ENCODE measurements at places on chromosomes 12 and 14. TPM values are rescaled to one million over a fixed set of nuclear protein-coding genes. Genes with fewer than 3 reads are reported as not detected.

The NUP107 gene
- 70.7 TPM for total RNA-seq

The MMP19 gene
- total RNA-seq, result 0.42 TPM

The IQSEC3 gene
- total RNA-seq, result not detected

The PZP gene
- 0.40 TPM for total RNA-seq

The DIO2 gene
- 0.13 TPM for total RNA-seq

The LRRIQ1 gene
- 0.28 TPM for total RNA-seq

The PAPLN gene
- total RNA-seq, result 1.2 TPM

The SLCO1B1 gene
- not detected for total RNA-seq

The HAL gene
- total RNA-seq, result 0.11 TPM

The POTEM gene
- total RNA-seq, result not detected

DNA sequence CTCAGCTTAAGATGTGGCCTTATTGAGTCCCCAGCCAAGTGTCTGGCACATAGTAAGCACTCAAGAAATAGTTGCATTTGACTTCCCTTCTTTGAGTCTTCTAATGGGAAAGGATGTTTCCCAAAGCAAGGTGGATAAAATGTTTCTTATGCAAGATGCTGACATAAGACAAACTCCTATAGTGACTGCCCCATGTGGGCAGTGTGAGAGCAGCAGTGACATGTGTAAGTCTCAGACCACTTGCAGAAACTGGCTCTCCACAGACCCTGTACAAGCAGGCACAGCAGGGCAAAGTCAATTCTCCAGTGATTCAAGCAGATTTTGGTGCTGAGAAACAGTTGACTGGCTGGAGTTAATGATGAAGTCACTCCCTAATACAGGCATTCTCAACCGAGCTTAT lies 255.3 kb downstream of the ANO2 start:
- DNase-seq, result no peak

- no peak for DNase-seq
These were observed 26.5 kb upstream of the JDP2 start for GRCh38 chr14:75401361-75401760.

GRCh38 chr12:91127306-91127705 lies 16.0 kb upstream of the LUM start:
- DNase-seq, result no peak

GRCh38 chr14:34568803-34569202 lies 29.3 kb upstream of the EAPP start:
- no peak for DNase-seq

- DNase-seq, result no peak
These were observed 235.2 kb downstream of the BCL11B start for GRCh38 chr14:99036611-99037293.

GRCh38 chr12:53543539-53543938 lies 36.3 kb upstream of the NPFF start:
- peak; percentile 57 for DNase-seq

- DNase-seq, result no peak
These were observed 43.2 kb downstream of the SNAPC1 start for GRCh38 chr14:61805451-61805850.

DNA sequence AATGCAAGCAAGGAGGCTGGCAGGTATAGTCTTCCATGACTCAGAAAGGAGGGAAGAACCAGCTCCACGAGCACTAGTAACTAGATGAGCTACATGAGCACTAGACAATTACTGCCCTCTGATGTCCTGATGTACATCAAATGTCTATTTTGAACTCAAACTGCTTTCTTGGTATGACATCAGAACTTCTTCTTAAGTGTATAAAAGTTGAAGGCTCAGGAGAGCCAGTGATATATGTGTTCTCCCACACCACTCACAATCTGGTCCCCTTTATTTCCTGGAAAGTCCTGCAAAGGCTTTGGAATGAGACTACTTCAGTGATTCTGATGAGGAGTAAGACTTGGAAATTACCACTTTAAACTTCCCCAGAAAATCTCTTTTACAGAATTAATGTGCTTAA lies 18.5 kb upstream of the DHRS7 start:
- DNase-seq, result no peak

- no peak for DNase-seq
These were observed 25.7 kb downstream of the KLRK1 start for GRCh38 chr12:10363914-10364814.

GRCh38 chr12:112891093-112892024 lies 15.4 kb upstream of the OAS1 start:
- no peak for DNase-seq

- no peak for DNase-seq
These were observed 12.2 kb downstream of the ACTN1 start for GRCh38 chr14:68966872-68967301.

DNA sequence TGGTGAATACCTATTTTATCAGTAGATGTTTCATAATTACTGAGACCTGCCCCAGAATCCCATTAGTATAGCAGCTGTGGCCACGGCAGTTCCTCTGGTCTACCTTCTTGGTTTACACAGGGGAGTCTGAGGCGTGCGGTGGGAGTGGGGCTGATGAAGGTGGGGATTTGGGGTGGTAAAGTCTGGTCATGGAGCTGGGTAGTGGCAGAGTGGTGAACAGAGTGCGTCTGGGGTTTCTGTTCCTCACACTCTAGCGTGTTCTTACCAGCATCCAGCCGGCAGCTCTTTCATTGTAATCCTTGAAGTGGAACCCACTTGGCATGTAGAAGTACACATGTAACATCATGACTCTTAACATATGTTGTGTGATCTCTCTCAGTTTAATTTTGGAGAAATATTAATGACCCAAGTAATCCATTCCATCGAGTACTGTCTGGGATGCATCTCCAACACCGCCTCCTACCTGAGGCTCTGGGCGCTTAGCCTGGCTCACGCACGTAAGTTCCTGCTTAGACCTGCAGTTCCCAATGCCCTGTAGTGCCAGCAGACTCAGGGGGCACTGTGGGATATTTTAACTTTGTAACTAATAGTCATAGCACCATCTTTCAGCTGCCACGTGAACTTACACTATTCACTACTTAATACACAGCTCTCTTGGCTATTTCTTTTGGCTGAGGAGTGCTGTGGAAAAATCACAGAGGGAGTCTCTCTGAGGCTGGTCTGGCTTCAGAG lies 7.9 kb upstream of the DNAH10 start:
- no peak for DNase-seq

- peak; percentile 69 for DNase-seq
These were observed 3.8 kb downstream of the CBLN3 start for GRCh38 chr14:24425704-24426103.

GRCh38 chr14:101506926-101507835 lies 54.1 kb upstream of the DIO3 start:
- no peak for DNase-seq

DNA sequence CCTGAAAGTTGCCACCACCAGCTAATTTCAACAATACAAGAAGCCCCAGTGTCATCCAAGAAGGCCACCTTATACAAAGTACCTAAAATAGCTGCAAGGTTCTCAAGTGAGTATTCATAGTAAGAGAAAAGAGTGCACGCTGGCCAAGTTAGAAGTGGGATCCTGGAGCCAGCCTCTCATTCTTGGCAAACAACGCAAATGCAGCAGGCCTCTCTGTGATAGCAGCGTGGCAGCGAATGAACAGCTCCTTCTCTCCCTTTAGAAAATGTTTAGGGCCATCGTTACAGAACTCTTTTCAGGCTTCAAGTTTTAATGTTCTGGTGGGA lies 78.0 kb upstream of the IFNG-AS1 start:
- DNase-seq, result no peak

- peak; percentile 97 for DNase-seq
These were observed 396.8 kb upstream of the DDHD1 start for GRCh38 chr14:53549956-53550355.

DNA sequence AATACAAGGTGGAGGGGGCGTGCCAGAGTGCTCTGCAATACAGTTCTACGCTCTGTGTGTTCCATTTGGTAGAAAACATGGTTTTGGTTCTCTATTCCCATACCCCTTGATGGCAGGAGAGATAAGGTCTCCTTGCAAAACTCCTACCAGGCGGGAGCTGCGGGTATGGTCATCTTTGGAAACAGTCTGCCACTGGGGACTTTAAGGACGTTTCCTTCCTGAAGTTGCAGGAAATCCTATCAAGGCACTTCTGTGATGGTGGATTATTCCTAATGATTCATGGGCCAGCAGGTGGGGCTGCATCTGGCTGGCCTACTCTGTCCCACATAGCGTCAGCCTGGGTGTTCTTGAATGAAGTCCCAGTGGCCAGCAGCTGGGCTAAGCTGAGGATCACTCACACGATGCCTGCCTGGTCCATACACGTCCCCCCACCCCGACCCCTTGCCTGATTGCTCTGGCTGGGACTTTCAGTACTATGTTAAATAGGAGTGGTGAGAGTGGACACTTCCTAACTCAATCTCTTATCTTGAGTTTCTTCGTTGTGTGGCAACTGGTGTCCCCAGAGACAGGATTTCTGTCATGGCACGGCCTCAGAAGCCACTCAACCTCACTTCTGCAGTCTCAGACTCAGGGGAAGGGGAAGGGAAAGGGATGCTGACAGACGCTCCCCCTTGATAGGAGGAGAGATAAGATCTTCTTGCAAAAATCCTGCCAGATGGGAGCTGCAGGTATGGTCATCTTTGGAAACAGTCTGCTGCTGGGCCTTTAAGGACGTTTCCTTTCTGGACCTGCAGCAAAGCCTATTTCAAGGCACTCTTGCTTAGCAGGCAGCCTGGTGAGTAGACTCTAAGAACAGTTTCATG lies 61.0 kb upstream of the FKBP4 start:
- DNase-seq, result no peak

GRCh38 chr12:39905152-39905551 lies 200.7 kb downstream of the SLC2A13 start:
- DNase-seq, result no peak

DNA sequence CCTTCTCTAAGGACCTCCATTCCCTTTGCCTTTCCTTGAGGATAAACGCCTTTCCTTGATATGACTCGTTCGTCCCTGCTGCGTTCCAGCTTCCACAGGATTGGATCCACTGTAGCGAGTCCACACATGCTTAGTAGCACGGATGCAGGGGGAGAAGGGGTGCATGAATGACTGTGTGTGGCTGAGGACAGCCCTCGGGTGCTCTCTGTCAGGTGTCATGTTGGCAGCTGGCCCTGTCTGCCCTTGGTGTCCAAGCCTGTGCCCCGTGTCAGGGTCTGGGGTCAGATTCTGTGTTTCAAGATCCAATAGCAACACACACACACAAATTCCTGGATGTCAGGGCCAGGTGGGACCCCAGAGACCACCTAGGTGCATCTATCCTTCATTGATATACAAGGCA lies 17.5 kb upstream of the KRT80 start:
- no peak for DNase-seq

GRCh38 chr12:59929110-59929509 lies 333.3 kb downstream of the SLC16A7 start:
- DNase-seq, result no peak

- DNase-seq, result no peak
These were observed 100.1 kb downstream of the PPP1R12A start for GRCh38 chr12:79834712-79835376.

- DNase-seq, result no peak
These were observed 215.6 kb upstream of the PPFIA2 start for GRCh38 chr12:81974762-81975161.

- DNase-seq, result no peak
These were observed 34.0 kb downstream of the PYM1 start for GRCh38 chr12:55893723-55894122.

DNA sequence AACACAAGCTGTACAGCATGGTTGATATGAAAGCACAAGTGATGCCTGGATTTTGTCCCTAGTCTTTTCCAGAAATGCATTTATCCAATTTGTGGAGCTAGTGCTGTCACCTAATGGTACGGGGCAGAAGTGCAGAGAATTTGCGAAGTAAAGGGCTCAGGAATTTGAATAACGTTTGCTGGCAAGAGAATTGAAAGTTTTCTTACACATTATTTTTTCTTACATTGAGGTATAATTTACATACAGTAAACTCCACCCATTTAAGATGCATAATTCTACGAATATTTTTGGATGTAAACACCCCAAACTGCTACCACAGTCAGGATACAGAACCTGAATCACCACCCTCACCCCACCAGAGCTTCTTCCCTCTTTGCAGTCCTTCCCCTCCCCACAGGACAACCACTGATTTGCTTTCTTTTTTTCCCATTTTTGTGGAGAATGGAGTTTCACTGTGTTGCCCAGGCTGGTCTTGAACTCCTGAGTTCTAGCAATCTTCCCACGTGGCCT lies 3.5 kb downstream of the AICDA start:
- DNase-seq, result no peak

DNA sequence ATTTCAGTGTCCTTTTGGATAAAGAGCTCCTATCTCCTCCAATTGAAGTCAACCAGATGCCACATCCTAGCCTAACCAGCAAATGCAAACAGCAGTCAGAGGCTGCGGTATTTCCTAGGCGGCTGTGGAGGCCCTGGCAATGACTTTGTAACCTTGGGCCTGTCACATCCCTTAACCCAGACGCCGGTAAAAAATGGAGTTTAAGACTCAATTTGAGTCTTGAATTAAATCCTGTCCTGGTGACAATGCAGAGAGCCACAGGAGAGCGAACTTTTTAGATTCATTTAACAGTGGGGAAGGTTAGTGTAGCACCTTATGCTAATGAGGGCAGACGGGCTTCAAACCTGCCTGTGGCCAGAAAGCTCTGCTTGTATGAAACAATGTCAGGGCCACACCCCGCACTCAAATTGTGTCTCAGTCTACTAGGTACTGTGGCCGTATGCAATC lies 1.3 kb downstream of the C12orf75 start:
- no peak for DNase-seq

- no peak for DNase-seq
These were observed 315.8 kb downstream of the AEBP2 start for GRCh38 chr12:19755136-19755535.

DNA sequence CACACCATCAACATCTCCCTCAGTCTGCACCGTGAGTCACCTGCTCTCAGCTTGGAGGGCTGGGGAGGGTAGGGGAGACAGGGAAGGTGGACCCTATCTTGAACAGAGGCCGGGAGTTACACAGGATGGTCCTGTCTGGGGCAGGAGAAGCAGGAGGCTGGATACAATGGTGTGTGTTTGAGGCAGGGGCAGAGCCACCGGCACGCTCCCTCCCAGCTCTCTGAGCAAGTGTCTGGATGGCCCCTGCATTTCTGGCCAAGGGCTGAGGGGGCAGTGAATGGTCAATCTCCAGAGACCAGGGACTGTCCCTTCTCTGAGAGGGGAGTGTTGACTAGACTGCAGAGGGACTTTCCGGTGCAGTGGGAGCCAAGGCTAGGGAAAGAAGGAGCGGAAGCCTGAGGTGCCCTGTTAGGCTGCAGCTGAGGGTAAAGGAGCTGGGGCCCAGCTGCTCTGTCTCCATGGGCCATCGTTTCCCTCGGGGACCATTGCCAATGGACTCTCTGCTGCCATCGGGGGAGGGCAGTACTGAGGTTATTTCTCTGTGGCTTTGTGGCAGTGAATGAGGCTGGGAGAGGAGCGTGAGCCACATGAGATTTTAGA lies 1.9 kb downstream of the LRP1-AS start:
- DNase-seq, result no peak

DNA sequence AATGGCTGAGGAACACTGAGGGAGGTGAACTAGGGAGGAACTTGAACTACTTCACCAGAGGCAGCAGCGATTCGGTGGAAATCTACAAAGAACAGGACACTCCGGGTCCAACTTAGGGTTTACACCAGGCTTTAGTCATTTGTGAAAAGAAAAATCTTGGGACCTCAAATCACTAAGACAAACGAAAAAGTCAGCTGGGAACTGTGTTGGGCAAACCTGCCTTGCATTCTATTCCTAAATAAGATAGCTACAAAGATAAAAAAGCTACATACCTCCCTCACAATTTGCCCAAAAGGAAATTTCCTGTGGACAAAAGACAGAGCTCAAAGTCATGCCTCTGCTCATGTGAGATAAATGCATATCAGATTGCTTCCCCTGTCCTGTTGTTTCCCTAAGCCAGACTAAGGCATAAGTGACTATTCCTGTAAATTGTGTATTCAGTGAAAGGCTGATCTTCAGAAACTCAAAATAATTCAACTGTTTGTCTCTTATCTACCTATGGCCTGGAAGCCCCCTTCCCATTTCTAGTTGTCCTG lies 106.6 kb downstream of the APAF1 start:
- no peak for DNase-seq

- no peak for DNase-seq
These were observed 5.5 kb downstream of the AJUBA start for GRCh38 chr14:22976620-22977433.
